ENCODE measurements at places on chromosomes 6 and 20.

DNA sequence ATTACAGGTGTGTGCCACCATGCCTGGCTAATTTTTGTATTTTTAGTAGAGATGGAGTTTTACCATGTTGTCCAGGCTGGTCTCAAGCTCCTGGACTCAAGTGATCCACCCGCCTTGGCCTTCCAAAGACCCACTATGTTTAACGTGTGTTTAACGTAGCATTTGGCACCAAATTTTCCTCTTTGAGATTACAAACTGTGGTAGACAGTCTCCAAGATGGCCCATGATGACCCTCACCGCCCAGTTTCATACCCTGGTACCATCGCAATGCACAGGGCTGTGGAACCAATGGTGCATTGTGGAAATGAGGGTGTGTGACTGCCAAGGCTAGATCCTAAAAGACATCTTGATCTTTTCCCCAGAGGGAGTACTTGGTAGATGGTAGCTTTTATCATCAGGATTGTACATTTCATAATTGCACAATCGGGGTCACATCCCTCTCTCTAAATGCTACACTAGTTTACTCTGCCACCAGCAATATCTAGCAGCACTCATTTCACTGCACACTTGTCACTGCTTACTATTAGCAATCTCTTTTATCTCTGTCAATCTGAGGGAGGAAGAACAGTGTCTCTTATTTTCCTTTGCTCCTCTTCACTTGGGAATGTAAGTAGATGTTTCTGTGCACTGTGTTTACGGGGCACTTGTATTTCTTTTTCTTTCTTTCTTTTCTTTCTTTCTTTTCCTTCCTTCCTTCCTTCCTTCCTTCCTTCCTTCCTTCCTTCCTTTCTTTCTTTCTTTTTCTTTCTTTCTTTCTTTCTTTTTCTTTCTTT lies 96.9 kb downstream of the NOL4L start:
- DNase-seq, result no peak

GRCh38 chr20:20212675-20213096 lies 155.2 kb upstream of the INSM1 start:
- no peak for DNase-seq

- no peak for DNase-seq
Observed at GRCh38 chr6:127118298-127119101, at the start of gene RSPO3. RSPO3 (plus strand) TSS chr6:127118671; CDS start chr6:127119193, 522 bp downstream.

GRCh38 chr6:43367245-43367984 lies 2.0 kb downstream of the ZNF318 start:
- no peak for DNase-seq

DNA sequence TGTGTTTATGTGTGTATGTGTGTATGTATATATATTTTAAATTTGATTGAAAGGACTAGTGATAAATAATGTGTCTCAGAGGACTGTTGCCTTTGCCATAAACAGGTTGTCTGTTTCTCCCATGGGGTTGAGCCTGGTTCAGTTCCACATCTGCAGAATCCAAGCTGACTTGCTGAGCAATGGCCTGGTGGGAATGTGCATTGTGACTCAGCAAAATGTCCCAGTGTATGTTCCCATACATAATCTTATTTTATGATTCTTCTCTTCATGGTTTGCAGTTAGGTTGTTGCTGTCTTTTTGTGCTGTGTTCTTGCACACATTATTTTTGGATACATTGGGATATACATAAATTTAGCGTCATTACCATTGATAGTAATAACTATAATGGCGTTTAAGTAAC lies 115.6 kb upstream of the SLC24A3 start:
- no peak for DNase-seq

DNA sequence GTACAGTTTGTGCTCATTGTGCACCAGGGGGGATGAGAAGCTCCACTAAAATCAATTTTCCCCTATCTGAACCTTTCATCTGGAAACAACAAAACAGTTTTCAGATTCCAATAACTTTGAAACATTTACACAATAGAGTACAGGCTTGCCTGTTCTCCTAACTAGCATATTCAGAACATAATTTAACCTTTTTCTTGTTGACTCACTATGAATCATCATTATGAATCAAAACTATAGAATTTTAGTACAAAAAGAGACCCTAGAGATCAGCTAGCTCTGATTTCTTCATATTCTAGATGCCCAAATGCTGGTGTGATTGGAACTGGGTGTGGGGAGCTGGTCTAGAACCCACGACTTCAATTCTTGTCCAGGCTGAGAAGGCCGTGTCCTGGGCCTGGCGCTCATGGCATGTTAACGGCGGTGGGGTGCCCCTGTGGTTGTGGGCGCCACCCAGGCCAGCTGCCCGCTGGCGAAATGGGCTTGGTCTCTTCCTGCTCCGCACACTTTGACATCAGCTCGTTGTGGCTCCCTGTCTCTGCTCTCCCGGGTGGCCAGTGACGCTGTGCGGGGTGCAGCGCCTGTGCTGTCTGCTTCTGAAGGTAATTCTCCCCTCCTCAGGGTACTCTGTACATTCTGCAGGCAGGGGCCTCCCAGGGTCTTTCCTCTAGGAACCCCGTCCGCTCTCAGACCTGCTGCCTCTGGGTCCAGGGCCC lies 29.9 kb upstream of the AGPAT4 start:
- no peak for DNase-seq

- DNase-seq, result no peak
Observed at GRCh38 chr6:115796061-115796460, 264.6 kb downstream of the FRK start.

DNA sequence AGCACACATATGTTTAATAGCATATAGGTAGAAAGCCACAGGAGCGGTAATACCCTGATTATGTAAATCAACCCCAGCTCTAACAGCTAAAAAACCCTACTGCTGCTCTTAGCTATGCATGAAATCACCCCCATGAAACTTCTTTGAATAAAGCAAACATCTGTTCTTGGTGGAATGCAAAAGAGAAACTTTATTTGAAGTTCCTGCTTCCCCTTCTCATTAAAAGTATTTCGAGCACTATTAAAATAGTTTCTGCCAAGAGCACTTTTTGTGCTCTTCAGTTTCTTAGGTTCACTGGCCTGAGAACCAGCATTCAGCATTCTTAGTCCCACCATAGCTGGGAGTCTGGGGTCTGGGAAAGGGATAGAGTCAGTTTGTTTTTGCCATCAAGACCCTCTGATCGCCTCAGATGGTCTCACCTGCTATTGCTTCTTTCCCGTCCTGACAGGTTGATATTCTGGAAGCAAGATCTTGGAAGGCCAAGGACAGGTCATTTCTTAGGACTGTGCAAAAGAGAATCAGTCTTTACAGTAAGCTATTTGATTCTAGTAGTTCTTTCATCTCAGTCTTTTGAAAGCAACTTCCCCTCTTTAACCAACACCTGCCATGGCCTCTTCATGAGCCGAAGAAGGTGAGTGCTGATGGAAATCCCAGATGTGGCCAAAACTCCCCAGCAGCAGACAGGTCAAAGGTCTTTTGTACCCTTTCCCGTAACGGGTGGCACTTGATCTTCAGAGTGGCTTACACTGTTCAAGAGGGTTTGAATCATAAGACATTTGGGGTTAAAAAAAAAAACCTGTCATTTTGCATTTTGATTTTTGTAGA lies 76.5 kb upstream of the TMEM170B start:
- DNase-seq, result peak; percentile 39

DNA sequence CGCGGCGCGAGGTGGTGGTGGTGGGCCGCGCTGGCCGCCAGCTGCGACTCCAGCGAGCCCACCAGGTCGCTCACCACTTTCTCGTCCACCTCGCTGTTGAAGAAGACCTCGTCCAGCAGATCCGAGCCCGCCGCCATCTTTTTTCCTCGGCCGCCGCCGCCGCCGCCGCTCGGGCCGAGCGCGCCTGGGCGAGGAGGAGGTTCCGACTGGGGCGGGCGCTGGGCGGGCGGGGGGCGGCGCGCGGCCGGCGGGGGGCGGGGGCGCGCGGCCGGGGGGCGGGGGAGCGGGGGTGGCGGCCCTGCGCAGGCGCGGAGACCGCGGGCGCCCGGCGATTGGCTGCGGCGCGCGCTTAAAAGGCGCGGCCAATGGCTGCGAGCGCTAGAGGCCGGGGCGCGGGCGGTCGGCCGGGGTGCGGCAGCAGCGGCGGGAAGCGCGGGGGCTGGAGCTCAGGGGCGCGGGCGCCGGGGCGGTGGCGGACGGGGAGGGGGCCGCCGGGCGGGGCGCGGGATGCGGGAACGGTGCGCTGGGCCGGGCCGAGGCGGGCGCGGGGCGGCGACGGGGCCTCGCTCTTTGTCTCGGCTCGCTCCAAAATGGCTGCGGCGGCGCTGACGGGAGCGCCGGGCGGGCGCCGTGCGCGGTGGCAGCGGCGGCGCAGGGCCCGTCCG lies at the start of gene TAF4:
TAF4 (minus strand) TSS at position 208 of the 665 bp plus-strand sequence; CDS start at position 137, 71 bp downstream.
- DNase-seq, result peak; percentile 51

DNA sequence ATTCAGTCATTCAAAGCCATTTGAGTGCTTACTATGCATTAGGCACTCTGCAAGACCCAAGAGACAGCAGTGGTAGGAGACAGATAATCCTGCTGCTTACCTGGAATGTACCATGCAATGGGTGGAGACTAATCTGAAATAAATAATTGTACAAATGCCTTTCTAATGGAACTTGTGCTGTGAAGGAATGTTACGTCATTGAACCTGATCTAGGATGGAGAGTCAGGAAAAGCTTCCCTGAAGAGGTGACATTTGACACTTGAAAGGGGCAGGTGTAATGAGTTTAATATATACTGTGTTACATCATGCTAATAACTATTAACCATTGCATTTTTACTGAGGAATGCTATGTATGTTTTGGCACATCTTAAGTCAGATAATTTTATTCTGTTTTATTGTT lies 491.0 kb upstream of the FLRT3 start:
- DNase-seq, result no peak

DNA sequence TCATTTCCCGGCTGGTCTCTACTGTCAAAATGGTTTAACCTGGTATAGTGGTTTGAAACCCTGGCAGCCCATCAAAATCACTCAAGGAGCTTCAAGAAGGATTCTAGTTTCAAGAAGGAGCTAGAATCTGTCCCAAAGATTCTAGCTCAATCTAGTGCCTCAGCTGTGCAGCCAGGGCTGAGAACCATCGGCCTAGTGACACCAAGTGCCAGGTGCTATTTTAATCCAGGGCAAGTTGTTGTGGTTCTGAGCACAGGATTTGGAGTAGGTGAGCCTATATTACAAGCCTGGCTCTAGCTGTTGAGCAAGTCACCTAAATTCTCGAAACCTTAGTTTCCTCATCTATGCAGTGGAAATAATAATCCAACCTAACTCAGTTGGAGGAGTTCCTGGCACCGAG lies 3.7 kb downstream of the MOCS1 start:
- no peak for DNase-seq

DNA sequence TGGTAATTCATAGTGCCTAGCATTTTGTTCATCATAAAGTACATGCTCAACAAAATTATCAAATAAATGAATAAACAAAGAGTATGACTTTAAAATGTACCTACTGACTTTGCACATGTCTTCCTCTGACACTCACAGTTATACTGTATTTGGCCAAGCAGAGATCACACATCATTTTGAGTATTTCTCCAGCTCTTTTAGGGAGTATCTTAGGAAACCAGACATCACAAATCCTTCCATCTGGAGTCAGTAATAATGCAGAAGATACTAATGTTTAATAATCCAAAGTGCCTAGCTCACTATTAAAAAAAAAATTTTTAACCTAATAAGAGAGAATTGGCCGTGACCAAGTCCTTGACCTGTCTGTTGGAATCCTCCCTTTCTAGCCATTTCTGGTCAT lies 154.6 kb downstream of the ZNF217 start:
- no peak for DNase-seq

DNA sequence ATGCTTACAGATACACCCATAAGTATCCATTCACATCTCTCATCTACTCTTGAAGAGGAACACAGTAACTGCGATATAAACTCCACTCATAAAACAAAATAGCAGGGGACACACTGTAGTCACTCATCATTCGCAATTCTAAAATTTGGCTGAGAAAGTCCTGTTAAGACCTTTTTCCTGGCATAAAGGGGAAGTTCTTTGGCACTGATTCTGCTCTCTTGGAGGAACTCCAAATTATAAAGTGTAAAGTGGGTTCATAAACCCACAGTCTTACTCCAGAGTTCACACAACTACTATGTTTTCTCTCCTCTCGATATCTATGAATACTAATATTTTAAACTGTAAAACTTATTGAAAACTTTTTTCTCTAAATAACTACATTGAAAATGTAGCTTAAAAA lies 80.6 kb downstream of the ADGB start:
- no peak for DNase-seq

- DNase-seq, result no peak
Observed at GRCh38 chr20:25739615-25740320, 43.1 kb upstream of the ZNF337 start.

DNA sequence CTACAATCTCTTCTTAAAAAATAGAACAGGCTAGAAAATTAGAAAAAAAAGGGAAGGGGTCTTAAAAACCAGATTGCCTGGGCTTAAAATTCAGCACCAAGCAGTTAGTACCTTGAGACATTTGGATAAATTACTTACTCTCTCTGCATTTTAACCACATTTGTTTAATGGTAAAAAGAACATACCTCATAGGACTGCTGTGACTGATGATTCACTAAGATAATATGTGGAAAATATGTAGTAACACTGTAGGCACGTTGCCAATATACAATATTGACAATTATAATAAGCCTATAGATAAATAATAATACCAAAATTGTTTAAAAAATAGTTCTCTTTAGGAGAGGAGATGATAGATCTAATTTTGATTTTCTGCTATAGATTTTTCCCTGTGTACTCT lies 750.4 kb downstream of the TENT5A start:
- no peak for DNase-seq

DNA sequence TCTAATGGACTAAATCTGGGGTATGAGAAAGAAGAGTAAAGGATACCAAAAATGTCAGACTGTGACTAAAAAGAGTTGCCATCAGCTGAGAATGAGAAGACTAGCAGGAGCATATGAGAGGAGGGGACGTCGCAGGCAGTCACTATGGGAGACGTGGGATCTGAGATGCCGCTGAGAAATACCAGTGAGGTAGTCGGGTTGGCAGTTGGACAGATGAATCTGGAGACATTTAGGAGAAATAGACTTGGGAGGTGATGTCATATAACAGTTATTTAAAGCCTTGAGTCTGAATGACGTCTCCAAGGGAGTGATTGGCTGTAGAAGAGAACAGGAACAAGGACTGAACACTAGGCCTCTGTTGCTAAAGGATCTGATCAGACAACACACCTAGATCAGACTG lies 51.5 kb upstream of the TRIM26 start:
- no peak for DNase-seq

- DNase-seq, result no peak
Observed at GRCh38 chr6:4281341-4282293, 146.2 kb upstream of the ECI2 start.

Data from spinal cord (tissue), 10 donors.